ENCODE measurements at places on chromosomes 6 and 20.
A peak's percentile ranks its signal among the peaks of the same experiment; 100 is the strongest.

- no peak for DNase-seq
Observed at GRCh38 chr6:85472744-85473143, 22.9 kb downstream of the NT5E start.

DNA sequence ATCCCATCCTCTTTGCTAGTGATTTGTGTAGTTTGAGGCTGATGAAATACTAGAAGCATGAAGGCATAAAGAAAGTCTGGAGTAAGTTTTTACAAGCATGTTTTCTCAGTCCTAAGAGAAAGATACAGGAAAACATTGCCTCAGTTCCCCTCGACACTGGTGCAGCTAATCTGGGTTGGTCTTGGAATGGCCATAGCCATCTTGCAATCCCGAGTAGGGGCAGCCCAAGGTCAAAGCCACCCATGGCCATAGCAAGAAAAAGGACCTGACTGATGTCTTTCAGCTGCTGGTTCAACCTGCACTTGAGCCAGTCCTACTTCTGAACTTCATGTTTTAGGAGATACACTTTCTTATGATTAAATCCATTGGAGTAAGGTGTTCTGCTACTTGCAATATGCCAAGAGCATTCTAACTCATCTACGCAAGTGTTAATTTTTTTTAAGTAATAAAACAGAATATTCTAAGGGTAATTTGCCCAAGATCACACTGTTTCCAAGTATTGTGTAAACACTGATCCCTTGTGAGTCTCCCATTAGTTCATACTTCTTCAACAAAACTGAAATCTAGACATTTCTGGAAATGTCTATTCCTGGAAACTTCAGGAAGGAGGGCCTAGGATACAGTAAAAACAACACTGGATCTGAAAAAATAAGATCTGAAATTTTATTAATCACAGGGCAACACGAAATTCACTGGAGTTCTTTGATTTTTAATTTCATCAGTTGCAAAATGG lies 108.9 kb downstream of the MAP3K5 start:
- DNase-seq = no peak

GRCh38 chr20:41387444-41387851 lies 20.8 kb upstream of the EMILIN3 start:
- no peak for DNase-seq

DNA sequence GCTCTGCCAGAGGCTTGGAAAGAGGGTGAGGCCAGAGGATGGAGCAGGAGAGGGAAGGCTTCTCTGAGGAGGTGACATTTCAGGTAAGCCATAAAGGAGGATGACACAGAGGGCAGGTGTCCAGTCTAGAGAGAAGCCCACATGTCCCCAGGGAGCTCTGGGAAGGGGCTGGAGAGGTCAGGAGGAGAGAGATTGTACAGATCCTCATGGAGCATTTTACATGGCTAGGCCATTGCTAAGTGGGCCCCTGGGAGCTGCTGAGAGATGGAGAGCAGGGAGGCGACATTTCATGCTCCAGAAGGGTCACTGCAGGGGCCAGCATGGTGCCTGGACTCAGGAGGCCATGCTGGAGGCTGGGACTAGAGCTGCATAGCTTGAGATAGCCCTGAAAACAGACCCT lies 124.5 kb downstream of the TOX2 start:
- DNase-seq = no peak

DNA sequence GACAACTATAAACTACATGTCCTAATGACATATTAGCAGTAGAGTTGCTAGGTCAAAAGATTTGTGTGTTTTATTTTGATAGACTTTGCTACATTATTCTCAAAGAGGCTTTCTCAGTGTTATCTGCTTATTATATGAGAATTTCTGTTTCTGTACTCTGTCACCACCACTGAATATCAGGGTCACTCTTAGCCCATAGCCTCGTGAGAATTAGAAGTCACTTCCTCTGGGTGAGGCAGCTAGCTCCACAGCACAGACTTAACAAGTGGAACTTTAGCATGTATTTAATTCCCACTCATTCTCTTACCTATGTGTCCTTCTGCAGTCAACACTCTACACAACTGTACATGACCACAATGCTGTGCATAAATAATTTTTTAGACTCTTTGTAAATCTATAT lies 6.7 kb downstream of the PHACTR2 start:
- no peak for DNase-seq

DNA sequence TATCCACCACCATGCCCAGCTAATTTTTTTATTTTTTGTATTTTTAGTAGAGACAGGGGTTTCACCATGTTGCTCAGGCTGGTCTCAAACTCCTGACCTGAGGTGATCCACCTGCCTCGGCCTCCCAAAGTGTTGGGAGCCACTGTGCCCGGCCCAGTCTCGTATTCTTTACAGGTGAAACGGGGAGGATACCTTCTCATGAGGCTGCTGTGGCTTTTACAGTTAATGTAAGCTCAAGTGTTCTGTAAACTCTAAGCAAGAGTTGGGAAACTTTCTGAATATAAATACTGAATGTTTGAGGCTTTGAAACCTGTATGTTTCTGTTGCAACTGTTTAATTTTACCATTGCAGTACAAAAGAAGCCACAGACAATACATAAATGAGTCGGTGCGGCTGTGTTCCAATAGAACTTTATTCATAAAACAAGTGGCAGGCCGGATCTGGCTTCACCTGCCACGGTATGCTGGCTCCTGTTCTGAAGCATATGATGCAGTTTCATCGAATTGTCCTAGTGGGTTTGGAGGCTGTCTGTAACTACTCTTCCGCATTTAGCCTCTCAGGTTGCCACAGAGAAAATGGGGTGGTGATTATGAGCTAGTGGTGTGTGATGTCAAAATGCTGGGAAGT lies 192.5 kb upstream of the ZFP64 start:
- no peak for DNase-seq

DNA sequence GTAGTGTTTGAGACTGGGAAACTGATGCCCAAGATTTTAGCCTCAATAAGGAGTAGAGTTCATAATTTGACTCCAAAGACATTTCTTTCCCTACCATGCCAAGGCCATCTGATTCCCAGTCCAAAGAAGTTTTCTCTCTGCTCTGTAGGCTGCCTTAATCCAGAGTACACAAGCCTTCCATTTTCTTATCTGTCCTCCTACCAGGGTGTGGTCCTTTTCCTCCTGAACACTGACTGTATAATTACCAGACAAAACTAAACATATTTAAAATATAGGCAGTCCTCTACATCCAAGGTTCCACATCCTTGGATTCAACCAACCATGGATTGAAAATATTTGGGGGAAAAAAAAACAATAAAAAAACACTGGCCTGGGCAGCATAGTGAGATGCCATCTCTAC lies 108.4 kb downstream of the SLC16A10 start:
- no peak for DNase-seq

GRCh38 chr6:113010196-113010989 lies 663.3 kb downstream of the RFPL4B start:
- no peak for DNase-seq

GRCh38 chr20:32050851-32051556 lies 1.0 kb upstream of the HCK start:
- no peak for DNase-seq

GRCh38 chr6:6699741-6700367 lies 111.3 kb downstream of the LY86 start:
- peak; percentile 76 for DNase-seq

- no peak for DNase-seq
Observed at GRCh38 chr6:54935739-54936138, 89.2 kb downstream of the FAM83B start.

DNA sequence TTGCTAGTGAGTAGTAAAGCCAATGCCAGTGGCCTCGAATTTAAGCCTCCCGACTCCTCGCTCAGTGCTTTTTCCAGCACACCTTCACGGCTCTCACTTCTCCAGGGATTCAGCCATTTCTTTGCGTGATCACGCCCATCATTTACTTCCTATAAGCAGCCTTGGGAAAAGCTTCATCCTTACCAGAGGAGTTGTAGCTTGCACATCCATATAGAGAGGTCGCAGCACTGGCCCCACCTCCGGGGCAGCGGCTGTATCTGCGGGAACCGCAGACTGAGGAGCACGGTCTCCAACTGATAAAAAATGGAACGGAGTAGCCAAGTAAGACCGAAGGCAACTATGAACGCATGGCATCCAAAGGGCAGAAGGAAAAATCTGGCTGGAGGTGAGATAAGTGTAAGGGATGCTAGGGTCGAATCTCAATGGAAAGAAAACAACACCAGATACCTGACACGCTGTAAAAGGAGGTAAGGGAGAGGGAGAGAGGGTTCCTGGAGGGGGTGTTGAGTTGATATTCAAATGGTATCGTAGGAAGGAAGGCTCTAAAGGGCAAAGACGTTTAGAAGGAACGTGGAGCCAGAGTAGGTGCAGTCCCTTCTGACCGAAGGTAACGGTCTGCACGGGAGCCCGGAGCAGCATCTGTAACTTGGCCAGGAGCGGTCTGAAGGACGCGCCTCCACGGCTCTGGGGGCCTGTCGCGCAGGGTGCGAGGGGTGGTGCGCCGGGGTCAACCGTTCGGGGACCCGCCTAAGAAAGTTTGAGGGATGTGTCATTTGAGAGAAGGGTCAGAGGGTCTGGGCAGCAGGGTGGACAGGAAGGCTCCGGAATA lies 640 bp downstream of the NFS1 start:
- no peak for DNase-seq

GRCh38 chr6:5899216-5900045 lies 107.3 kb downstream of the NRN1 start:
- no peak for DNase-seq

- no peak for DNase-seq
Observed at GRCh38 chr6:149130090-149130489, 187.4 kb upstream of the TAB2 start.

GRCh38 chr6:134293659-134294161 lies 24.2 kb downstream of the SGK1 start:
- DNase-seq = no peak

DNA sequence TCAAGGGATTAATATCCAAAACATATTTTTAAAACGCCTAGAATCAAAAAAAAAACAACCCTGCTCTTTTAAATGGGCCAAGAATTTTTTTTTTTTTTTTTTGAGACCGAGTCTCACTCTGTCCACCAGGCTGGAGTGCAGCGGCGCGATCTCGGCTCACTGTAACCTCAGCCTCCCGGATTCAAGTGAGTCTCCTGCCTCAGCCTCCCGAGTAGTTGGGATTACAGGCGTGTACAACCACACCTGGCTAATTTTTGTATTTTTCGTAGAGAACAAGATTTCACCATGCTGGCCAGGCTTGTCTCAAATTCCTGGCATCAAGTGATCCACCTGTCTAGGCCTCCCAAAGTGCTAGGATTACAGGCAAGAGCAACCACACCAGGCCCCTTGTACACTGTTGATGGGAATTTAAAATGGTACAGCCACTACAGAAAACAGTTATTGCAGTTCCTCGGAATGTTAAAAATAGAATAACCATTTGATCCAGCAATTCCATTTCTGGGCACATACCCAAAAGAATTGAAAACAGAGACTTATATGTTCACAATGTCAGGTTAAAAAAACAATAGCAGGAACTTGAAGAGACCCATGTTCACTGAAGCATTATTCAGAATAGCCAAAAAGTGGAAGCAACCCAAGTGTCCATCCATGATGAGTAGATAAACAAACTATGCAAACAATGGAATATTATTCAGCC lies 3.1 kb upstream of the MYL9 start:
- no peak for DNase-seq

GRCh38 chr20:51413857-51414256 lies 128.7 kb downstream of the NFATC2 start:
- DNase-seq = no peak

GRCh38 chr6:4397307-4397706 lies 261.9 kb upstream of the ECI2 start:
- no peak for DNase-seq

DNA sequence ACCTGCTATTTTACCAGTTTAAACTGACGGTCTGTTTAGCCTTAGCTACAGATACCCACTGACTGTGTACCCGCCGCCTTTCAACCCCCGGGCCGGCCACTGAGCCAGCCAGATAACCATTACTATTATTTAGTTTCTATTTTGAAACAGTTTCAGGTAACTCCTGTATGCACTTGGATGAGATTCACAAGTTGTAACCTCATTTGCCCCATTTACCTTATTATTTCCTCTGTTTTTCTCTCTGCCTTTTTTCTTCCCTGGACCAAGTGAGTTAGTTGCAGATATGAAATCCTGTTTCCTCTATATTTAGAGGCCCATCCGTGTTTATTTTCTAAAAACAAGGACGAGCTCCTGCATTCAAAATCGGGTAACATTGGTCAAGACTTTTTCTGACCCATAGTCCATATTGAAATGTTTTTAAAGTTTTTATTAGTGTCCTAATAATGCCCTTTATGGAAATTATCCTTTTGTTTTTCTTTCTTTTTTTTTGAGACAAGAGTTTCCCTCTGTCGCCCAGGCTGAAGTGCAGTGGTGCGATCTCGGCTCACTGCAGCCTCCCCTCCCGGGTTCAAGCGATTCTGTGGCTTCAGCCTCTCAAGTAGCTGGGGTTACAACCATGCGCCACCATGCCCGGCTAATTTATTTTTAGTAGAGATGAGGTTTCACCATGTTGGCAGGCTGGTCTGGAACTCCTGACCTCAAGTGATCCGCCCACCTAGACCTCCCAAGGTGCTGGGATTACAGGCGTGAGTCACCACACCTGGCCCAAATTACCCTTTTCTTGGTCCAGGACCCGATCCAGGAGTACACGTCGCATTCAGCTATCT lies 767 bp downstream of the AP5S1 start:
- DNase-seq = no peak

- DNase-seq = no peak
Observed at GRCh38 chr6:10991115-10991514, 53.0 kb downstream of the ELOVL2 start.

GRCh38 chr6:111722179-111722731 lies 116.6 kb upstream of the TRAF3IP2 start:
- DNase-seq = no peak

DNA sequence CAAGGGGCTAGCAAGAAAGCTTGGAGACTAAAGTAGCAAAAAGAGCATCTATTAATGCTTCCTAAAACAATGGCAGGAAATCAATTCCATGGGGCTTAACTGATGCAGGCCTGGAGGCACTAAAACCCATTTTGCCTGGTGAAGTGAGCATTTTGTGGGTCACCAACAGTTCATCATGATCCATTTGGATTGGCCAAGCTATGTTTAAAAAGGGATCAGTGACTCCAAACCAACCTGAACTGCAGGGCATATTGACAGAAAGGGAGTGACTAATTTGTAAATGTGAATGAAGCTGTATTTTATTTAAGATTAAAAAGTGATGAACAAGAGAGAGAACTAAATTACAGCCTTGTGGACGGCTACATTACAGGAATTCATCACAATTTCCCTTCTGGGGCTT lies 132.0 kb downstream of the PCSK2 start:
- no peak for DNase-seq

DNA sequence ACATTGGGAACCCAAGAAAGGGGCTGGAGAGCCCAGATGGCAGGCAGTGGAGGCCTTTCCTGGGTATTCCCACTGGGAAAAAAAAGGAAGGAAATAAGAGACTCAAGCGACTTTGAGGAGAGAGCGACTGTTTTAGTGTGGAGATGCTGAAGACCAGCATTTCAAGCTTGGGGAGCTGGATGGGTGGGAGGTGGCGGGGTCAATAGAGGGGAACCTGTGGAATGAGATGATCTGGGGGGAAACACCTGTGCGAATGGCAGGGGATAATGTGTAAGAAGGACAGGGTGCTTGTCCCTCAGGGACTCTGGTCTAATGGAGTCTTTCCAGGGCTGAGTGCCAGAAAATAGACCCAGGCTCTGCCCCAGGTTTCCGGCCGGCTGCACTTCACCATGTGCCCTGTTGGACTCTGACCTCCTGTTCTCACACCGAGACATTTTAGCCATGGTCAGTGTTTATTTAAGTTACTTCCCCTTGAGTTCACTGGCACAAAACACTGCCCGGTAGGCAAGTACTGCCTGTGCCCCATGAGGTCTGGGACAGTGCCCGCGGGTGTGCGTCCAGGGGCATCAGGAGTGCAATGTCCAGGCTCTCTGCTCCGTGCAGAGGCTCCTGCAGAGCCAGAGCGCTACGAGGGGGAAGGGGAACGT lies 50.4 kb upstream of the NKX2-2 start:
- peak; percentile 50 for DNase-seq
